ENCODE measurements at places on chromosomes 3 and 15.

DNA sequence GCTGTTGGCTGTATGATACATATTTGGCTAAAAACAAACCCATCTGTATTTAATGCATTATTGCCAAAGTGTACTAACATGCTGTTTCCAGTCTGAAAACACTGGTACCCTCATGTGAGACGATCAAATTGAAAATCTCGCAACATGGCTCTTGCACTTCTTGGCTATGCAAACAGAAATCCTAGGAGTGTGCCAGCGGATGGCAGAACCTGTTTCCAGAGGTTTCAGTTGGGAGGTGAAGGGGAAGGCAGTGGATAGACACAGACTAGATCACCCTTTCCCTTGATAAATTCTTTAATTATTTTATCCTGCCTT lies 350.3 kb downstream of the TUSC7 start:
- DNase-seq: no peak

- DNase-seq: no peak
Observed at GRCh38 chr3:122940628-122941086, 86.9 kb downstream of the SEMA5B start.

DNA sequence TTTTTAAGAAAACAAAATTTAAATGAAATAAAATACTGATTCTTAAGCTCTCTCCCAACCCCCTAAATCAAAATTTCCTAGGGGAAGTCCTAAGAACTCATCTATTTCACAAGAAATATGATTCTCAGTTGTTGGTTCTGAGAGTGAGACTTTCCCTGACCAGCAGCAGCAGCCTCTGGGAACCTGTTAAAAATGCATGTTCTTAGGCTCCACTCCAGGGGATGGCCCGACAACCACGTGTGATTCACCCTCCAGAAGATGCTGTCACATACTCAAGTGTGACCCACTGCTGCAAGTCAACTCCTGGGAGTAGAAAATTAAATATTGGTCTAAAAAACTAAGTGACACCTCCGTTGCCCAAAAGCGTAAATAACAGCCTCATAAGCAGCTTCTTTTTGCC lies 343.2 kb upstream of the NR2F2 start:
- no peak for DNase-seq

DNA sequence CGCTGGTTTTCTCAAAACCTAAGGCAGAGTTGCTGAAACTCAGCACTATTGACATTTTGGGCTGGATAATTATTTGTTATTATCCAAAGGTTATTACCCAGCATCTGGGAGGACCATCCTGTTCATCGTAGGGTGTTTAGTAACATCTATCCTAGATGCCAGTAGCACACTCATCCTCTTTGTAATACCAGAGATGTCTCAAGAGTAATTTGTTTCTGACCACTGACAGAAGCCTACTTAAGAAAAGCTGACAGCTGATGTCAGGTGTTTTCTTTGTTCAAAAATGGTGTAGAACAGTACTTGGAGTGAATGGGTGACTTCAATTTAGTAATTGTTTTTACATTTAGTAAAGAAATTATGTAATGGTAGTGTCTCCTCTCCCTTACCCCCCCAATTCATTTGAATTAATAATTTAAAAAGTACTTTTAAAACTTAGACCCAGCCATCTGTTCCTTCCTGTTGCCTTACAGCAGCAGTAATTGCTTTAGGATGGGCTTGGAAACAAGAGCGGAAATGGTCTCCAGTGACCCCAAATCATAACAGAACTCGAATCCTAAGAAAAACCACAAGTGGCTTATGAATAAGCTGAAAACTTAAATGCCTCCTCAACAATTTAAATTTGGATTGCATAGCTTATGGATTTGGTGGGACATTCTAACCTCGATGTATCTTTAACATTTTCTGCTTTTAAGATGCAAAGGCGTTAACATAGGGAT lies 105.4 kb downstream of the PTPRG start:
- DNase-seq: no peak

GRCh38 chr3:143896486-143896885 lies 48.2 kb upstream of the SLC9A9 start:
- DNase-seq: no peak

GRCh38 chr15:48966595-48967301 lies 3.0 kb upstream of the SHC4 start:
- DNase-seq: no peak

GRCh38 chr15:64947211-64947610 lies 35.5 kb downstream of the ANKDD1A start:
- DNase-seq: no peak

GRCh38 chr3:56966104-56966503 lies 94.4 kb upstream of the SPATA12 start:
- DNase-seq: no peak

DNA sequence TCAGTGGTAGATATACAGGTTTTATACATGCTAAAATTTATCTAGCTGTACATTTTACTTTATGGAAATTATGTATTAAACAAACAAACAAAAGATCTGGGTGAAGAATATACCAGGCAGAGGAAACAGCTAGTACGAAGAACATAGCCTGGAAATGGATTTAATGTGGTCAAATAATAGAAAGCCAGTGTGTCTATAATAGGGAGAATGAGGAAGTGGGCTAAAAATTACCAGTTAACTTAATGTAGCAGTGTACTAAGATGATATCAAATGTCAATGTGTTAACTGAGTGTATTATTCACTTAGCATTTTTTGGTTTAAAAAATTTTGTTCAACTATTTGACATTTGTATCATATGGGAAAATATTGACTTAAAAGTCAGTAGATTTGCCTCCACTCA lies 22.8 kb upstream of the SLC15A2 start:
- no peak for DNase-seq
